Peyer's patch (tissue), 4 donors: ENCODE measurements at places on chromosomes 1 and 21. TPM values are rescaled to one million over a fixed set of nuclear protein-coding genes. Genes with fewer than 3 reads are reported as not detected.

Gene OR2C3
- not detected for total RNA-seq

DNA sequence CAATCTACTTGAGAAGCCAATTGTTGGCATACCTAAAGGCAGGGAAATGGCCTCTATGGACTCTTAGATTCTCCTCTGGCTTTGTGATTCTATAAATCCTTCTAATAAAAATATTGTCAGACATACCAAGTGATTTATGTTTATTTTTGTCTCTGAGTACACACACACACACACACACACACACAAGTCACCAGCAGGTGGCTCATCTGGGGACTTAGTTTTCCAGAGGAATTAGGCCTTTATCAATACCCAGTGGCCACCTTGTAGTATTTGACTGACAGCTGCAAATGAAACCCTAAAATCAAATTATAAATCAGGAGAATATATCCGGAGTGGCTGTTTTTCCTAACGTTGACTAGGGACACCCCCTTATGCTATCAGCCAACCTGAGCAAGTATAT, 258.5 kb downstream of the BRINP2 start:
- no peak overlapping the region for H3K4me3 ChIP-seq
- H3K4me1 ChIP-seq: no peaks in the 10 kb centered on the region
- no peak overlapping the region for H3K27ac ChIP-seq
- H3K36me3 ChIP-seq: no peaks in the 10 kb centered on the region
- no peaks in the 10 kb centered on the region for H3K27me3 ChIP-seq
- no peak for DNase-seq

DNA sequence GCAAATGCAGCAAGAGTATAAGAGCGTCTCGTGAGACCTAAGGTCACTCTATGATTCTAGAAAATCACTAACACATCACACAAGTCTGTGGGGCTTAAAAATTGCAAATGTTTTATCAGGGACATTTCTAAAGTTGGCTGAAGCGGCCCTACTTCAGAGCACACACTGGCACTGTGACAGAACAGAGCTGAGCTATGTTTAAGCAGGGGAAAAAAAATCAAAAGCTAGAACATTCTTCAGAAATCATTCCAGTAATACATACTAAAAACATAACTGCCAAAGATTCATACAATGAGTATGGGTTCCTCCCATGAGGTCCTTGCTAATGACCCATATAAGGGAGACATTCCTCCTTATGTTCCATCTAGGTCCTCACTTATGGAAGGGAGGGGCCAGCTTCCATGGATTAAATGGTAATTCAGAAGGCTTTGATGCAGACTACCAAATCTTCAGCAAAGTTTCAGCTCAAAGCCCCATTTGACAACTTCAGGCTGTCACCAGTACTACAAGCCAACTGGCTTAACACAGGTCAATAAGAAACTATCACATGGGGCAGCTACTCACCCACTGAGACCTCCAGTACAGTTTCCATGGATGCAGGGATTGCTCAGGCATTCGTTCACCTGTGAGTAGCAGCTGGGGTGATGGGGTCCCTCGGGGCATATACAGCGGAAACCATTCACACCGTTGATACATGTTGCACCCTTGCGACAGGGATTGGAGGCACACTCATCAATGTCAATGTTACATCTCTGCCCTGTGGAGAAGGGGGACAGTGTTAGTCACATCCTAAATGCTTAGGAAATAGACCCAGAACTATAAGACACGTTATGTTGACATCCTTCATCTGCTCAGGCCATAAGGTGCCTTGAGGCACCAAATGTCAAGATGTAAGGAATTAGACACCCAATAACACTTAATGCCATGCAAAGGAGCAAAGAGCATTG, 58.4 kb upstream of the ADAM30 start:
- DNase-seq: no peak
- H3K27me3 ChIP-seq: no peaks in the 10 kb centered on the region
- H3K27ac ChIP-seq: no peak overlapping the region
- H3K4me3 ChIP-seq: no peak overlapping the region

GRCh38 chr1:91817211-91817905, 68.6 kb downstream of the TGFBR3 start:
- H3K36me3 ChIP-seq: no peaks in the 10 kb centered on the region
- H3K4me3 ChIP-seq: no peak overlapping the region

GRCh38 chr1:165894591-165894990, 67.2 kb downstream of the UCK2 start:
- H3K36me3 ChIP-seq: no peaks in the 10 kb centered on the region
- no peak for DNase-seq
- no peak overlapping the region for H3K4me3 ChIP-seq
- no peaks in the 10 kb centered on the region for H3K27me3 ChIP-seq
- no peak overlapping the region for H3K27ac ChIP-seq

DNA sequence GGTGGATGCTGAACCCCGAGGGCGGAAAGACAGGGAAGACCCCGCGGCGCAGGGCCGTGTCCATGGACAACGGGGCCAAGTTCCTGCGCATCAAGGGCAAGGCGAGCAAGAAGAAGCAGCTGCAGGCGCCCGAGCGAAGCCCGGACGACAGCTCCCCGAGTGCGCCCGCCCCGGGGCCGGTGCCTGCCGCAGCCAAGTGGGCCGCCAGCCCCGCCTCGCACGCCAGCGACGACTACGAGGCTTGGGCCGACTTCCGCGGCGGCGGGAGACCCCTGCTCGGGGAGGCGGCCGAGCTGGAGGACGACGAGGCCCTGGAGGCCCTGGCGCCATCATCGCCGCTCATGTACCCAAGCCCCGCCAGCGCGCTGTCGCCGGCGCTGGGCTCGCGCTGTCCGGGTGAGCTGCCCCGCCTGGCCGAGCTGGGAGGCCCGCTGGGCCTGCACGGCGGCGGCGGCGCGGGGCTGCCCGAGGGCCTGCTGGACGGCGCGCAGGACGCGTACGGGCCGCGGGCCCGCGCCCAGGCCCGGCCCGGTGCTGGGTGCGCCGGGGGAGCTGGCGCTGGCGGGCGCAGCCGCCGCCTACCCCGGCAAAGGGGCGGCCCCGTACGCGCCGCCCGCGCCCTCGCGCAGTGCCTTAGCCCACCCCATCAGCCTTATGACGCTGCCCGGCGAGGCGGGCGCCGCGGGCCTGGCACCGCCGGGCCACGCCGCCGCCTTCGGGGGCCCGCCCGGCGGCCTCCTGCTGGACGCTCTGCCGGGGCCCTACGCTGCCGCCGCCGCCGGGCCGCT, 20.7 kb downstream of the FOXO6 start:
- H3K4me1 ChIP-seq: peaks cover 18% of the 10 kb centered on the region
- DNase-seq: no peak
- H3K4me3 ChIP-seq: peak overlapping the region; percentile 64
- H3K27me3 ChIP-seq: no peaks in the 10 kb centered on the region
- H3K27ac ChIP-seq: peak overlapping the region; percentile 91

GRCh38 chr1:33296082-33296458, 24.8 kb downstream of the A3GALT2 start:
- H3K27me3 ChIP-seq: no peaks in the 10 kb centered on the region
- H3K27ac ChIP-seq: no peak overlapping the region
- no peaks in the 10 kb centered on the region for H3K4me1 ChIP-seq
- no peak for DNase-seq
- H3K4me3 ChIP-seq: no peak overlapping the region

DNA sequence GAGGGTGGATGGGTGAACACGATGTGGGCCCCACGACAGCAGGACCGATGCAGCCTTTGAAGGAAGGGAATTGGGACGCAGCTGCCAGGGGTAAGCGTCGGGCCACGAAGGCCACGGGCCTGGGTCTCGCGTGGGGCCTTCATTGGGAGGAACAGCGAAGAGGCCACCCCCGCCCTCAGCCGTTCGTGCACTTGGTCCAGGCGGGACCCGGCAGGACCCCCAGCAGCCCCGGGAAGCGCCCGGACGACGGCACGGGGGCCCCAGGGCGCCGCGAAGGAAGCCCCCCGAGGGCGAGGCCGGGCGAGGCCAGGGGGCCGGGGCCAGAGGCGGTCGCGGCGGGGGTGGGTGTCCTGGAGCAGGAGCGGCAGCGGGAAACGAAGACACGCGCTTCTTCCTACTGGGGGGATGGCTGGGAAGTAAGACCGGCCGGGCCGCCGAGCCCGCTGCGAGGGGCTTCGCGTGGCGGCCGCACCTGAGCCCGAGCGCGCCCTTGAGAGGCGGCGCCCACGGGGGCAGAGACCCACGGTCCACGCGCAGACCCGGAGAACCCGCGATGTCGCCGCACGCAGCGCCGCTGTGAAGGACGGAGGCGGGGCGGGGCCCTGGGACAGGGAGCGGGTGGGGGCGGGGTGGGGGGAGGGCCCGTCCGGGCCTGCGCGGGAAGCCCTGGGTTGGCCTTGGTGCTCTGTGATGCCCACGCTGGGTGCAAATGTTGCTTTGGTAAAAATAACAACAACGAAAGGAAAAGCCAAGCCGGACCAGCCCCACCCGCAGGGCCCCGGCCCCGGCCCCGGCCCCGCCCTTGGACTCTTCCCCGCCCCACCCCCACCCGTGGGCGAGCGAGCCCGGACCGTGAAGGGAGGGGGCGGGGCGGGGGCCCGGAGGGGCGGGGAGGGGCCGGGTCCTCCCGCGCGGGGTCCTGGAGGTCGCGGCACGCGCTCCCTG, 56.0 kb upstream of the ADARB1 start:
- H3K36me3 ChIP-seq: no peaks in the 10 kb centered on the region
- H3K4me3 ChIP-seq: peak overlapping the region; percentile 40
- H3K4me1 ChIP-seq: peaks cover 7% of the 10 kb centered on the region
- DNase-seq: peak; percentile 43
- no peaks in the 10 kb centered on the region for H3K27me3 ChIP-seq

GRCh38 chr1:165306543-165307434, 49.7 kb downstream of the LMX1A start:
- H3K36me3 ChIP-seq: no peaks in the 10 kb centered on the region
- no peaks in the 10 kb centered on the region for H3K4me1 ChIP-seq
- H3K27ac ChIP-seq: no peak overlapping the region
- no peak for DNase-seq

DNA sequence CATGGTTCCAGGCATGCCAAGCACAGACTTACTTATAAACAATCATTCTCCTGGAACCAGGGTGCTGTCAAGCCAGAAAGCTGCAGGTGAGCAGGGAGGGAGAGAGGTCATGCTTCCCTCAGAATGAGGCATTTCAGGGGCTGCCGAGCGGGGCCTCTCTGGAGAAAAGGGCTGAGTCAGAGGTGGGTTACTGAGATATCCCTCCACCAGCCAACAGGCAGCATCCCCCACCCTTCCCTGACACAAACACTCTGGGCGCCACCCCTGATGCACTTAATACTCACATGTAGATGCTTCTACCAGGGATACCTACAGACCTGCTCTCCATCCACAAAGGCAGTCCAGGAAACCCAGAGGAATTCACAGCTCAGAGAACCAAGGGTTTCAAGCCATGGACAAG, 13.1 kb downstream of the STK40 start:
- no peaks in the 10 kb centered on the region for H3K27me3 ChIP-seq
- no peak for DNase-seq
- H3K27ac ChIP-seq: no peak overlapping the region
- H3K4me3 ChIP-seq: no peak overlapping the region

DNA sequence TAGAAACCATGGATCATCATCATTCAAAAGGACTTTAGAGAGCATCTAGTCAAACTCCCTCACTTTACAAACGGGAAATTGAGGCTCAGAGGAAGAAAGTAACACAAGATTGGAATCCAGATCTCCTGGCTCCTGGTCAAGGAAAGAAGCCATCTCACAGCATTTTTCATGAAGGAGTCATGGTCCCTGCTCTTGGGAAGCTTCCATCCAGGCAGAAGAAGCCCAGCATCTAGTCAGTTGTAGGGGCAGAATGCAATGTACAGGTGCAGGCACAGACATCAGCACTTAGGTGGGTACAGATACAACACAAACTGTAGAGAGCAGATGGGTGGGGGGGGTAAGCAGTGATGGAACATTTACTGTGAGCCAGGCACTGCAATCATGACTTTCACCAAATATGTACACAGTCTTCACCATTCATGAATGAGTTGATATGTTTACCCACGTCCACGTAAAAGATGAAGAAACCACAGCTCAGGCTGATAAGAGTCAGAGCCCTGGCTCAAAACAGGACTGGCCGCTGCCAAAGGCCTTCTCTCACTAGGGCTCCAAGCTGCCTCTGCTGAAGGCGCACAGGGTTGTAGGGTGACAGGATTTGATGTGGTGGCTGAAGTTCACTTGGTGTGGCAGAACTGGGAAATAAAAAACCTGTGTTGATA, 44.0 kb downstream of the OPTC start:
- no peaks in the 10 kb centered on the region for H3K4me1 ChIP-seq
- H3K4me3 ChIP-seq: no peak overlapping the region
- no peak overlapping the region for H3K27ac ChIP-seq

DNA sequence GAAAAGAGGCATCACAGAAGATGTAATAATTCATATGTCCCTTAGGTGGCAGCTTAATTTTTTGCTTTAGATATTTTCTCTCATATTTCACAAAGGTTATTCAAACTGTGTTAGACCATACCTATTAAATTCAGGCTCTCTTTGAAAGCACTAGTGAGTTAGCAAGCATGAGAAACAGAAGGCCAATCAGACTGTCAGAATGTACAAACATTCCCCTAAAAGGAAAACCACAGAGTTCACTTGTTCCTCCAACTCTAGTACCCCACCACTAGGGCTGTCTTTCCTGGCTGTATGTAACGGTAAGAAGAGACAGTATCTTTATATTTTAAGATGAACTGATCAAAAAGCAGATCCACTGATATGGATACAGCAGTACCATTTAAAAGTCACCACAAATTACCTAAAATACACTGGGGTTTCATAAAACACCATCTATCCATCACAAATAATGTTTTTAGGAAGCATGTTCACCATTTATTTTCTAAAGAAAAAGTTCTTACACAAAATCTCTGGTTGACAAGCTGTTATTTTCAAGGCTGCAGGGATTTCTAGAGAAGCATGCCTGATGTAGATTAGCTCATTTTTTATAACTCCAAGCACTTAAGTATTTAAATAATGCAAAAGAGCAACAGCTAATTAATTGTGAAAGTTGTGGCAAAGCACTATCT, 1.8 kb downstream of the ARPC5 start:
- DNase-seq: peak; percentile 43
- H3K27me3 ChIP-seq: no peaks in the 10 kb centered on the region
- peak overlapping the region; percentile 33 for H3K27ac ChIP-seq
- peak overlapping the region; percentile 96 for H3K4me3 ChIP-seq
- H3K36me3 ChIP-seq: peaks cover 26% of the 10 kb centered on the region

DNA sequence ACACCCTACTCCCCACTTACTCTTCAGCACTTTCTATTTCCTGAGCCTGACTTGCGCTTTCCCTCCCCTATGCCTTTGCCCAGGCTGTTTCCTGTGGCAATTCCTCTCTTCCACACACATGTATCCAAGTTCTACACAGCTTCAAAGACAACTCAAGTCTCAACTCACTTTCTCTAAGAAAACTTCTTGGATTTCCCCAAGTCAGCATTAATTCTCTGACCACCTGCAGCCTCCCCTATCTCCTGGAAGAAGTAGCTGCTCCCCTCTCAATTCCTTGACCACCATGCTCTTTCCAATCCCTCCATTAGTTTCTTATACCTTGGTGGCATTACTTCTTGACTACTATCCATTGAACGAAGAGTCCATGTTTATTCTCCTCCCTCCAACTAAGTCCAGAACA, 42.8 kb downstream of the NMNAT2 start:
- DNase-seq: no peak
- no peaks in the 10 kb centered on the region for H3K36me3 ChIP-seq
- no peak overlapping the region for H3K4me3 ChIP-seq
- no peaks in the 10 kb centered on the region for H3K27me3 ChIP-seq
- no peak overlapping the region for H3K27ac ChIP-seq

- DNase-seq: no peak
- H3K27ac ChIP-seq: no peak overlapping the region
Observed at GRCh38 chr1:159187647-159188374, 16.4 kb downstream of the CADM3 start.

- H3K4me1 ChIP-seq: no peaks in the 10 kb centered on the region
- DNase-seq: no peak
- no peaks in the 10 kb centered on the region for H3K27me3 ChIP-seq
- H3K27ac ChIP-seq: no peak overlapping the region
- no peaks in the 10 kb centered on the region for H3K36me3 ChIP-seq
Observed at GRCh38 chr1:175354080-175354479, 161.5 kb upstream of the KIAA0040 start.
